ENCODE measurements at places on chromosomes 13 and 19.

DNA sequence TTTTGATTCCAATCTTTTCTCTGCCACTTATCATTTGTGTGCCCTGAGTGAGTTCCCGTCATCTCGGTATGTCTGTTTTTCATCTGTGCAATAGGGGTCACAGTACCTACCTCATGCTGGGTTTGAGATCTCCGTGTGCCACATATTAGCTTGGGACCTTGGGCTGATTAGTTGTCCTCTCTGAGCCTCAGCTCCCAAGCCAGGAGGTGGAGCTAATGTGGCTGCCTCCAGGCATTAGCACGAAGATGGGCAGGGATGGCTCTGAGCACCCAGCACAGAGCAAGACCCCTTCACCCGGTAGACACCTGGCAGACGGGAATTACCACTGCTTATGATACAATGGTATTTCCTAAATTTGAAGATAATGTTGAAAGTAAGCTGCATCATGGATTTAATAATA lies 35.8 kb upstream of the XPO4 start:
- no peaks in the 10 kb centered on the region for H3K27me3 ChIP-seq
- no peaks in the 10 kb centered on the region for H3K36me3 ChIP-seq
- no peak overlapping the region for H3K4me3 ChIP-seq

- no peak for DNase-seq
- no peaks in the 10 kb centered on the region for H3K27me3 ChIP-seq
- no peak overlapping the region for H3K27ac ChIP-seq
- H3K4me1 ChIP-seq, result no peaks in the 10 kb centered on the region
- H3K4me3 ChIP-seq, result no peak overlapping the region
Observed at GRCh38 chr13:33514362-33514761, 228.8 kb upstream of the STARD13 start.

DNA sequence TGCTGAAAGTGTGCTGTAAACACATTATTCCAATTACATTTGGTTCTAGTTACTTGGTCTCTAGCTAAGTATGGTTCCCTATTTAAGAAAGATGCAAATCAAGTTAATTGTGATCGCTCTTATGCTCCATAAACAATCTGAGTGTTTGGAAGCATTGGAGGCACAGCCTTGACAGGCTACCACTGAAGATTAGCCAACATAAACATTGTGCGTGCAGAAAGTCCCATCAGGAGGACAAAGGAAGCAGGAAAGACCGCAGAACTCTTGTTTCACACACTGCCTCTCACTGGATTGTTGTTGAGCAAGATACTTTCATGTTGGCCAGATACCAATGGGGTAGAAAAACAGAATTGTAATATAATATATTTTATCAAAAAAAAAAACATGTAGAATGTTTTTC lies 814.4 kb downstream of the EFNB2 start:
- H3K4me1 ChIP-seq, result no peaks in the 10 kb centered on the region
- H3K36me3 ChIP-seq, result no peaks in the 10 kb centered on the region
- H3K27ac ChIP-seq, result no peak overlapping the region
- H3K27me3 ChIP-seq, result no peaks in the 10 kb centered on the region
- DNase-seq, result no peak

DNA sequence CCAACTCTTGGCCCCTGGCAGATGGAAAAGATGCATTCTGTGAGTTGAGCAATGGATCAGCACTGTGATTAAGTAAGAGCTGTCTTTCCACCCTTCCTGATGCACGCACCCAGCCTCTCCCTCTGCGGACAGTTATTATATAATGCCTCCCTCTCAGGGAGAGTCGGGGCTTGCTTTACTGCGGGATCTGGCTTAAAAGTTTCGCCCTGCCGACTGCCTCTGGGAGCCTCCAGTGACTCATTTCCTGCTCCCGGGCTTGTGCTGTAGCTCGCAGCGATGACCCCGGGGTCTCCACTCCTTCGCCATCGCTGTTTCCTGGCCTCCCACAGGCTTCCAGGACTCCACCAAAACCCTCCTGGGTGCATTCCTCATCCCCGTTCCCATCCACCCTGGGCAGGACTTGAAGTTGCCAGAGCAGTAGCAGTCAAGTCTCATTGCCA lies 107.4 kb upstream of the SLC7A1 start:
- H3K36me3 ChIP-seq, result no peaks in the 10 kb centered on the region
- peaks cover 10% of the 10 kb centered on the region for H3K27me3 ChIP-seq
- H3K4me1 ChIP-seq, result no peaks in the 10 kb centered on the region
- H3K27ac ChIP-seq, result no peak overlapping the region
- no peak overlapping the region for H3K4me3 ChIP-seq
- DNase-seq, result no peak

DNA sequence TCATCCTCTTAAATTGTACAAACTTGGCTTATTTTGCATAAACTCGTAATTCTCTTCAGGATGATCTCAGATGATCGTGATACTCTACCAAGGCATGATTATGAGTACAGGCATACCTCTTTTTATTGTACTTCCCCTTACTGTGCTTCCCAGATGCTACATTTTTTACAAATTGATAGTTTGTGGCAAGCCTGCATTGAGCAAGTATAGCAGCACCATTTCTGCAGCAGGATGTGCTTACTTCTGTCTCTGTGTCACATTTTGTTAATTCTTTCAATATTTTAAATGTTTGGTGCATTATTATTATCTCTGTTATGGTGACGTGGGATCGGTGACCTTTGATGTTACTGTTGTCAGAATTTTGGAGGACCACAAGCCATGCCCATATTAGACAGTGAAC lies 752.3 kb downstream of the PCDH9 start:
- H3K27me3 ChIP-seq, result no peaks in the 10 kb centered on the region
- H3K4me1 ChIP-seq, result no peaks in the 10 kb centered on the region
- no peak overlapping the region for H3K4me3 ChIP-seq
- no peak for DNase-seq

GRCh38 chr19:17097593-17098126 lies 22.1 kb downstream of the MYO9B start:
- no peak overlapping the region for H3K4me3 ChIP-seq
- H3K27ac ChIP-seq, result no peak overlapping the region
- peaks cover 12% of the 10 kb centered on the region for H3K4me1 ChIP-seq

- DNase-seq, result no peak
- no peak overlapping the region for H3K4me3 ChIP-seq
- peaks cover 18% of the 10 kb centered on the region for H3K4me1 ChIP-seq
Observed at GRCh38 chr13:24228852-24229458, 68.4 kb downstream of the SPATA13 start.

DNA sequence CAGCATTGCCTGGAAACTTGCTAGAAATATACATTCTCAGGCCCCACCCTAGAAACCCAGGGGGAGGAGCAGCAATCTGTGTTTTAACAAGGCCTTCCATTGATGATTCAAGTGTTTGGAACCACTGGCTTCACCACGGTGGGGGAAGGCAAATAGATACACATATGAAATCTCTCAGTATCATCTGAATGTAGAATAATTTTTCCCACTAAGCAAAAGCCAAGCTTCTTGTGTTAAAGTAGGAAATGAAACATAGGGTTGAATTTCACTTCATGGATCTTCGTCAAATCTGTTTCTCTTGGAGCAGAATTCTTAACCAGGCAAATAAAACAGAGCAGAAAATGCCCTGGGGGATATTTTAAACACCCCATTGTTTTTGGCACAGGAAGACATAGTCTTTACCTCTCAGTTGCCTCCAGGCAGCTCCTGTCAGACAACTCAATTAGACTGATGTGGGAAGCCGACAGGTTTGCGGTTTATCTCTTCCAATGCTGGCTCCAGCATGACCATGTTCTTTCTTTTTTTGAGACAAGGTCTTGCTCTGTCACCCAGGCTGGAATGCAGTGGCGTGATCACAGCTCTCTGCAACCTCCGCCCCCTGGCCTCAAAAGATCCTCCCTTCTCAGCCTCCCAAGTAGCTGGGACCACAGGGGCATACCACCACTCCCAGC lies 213.0 kb downstream of the FOXO1 start:
- H3K4me1 ChIP-seq, result no peaks in the 10 kb centered on the region
- H3K36me3 ChIP-seq, result no peaks in the 10 kb centered on the region
- H3K27me3 ChIP-seq, result no peaks in the 10 kb centered on the region
- H3K4me3 ChIP-seq, result no peak overlapping the region
- no peak for DNase-seq
- no peak overlapping the region for H3K27ac ChIP-seq

- peaks cover 3% of the 10 kb centered on the region for H3K27me3 ChIP-seq
- no peak overlapping the region for H3K27ac ChIP-seq
- H3K4me3 ChIP-seq, result no peak overlapping the region
- no peaks in the 10 kb centered on the region for H3K4me1 ChIP-seq
Observed at GRCh38 chr13:30019648-30020626, 169.5 kb upstream of the UBL3 start.

- H3K27me3 ChIP-seq, result no peaks in the 10 kb centered on the region
- H3K4me3 ChIP-seq, result no peak overlapping the region
- DNase-seq, result no peak
- H3K36me3 ChIP-seq, result no peaks in the 10 kb centered on the region
- no peaks in the 10 kb centered on the region for H3K4me1 ChIP-seq
Observed at GRCh38 chr13:68666774-68667397, 1436.8 kb upstream of the PCDH9 start.

GRCh38 chr13:99496184-99497142 lies 4.8 kb upstream of the TM9SF2 start:
- peak overlapping the region; percentile 58 for H3K27ac ChIP-seq
- H3K4me1 ChIP-seq, result peaks cover 64% of the 10 kb centered on the region
- H3K4me3 ChIP-seq, result peak overlapping the region; percentile 63
- DNase-seq, result peak; percentile 57
- H3K36me3 ChIP-seq, result no peaks in the 10 kb centered on the region

GRCh38 chr19:32388393-32388855 lies 17.1 kb upstream of the DPY19L3 start:
- H3K4me3 ChIP-seq, result no peak overlapping the region
- H3K27me3 ChIP-seq, result no peaks in the 10 kb centered on the region
- peaks cover 8% of the 10 kb centered on the region for H3K36me3 ChIP-seq
- DNase-seq, result no peak
- no peaks in the 10 kb centered on the region for H3K4me1 ChIP-seq

- H3K36me3 ChIP-seq, result no peaks in the 10 kb centered on the region
- no peak overlapping the region for H3K27ac ChIP-seq
Observed at GRCh38 chr13:59384154-59384553, 779.6 kb downstream of the DIAPH3 start.

GRCh38 chr19:12974301-12975220 lies 5.2 kb downstream of the DAND5 start:
- H3K4me1 ChIP-seq, result no peaks in the 10 kb centered on the region
- H3K4me3 ChIP-seq, result no peak overlapping the region
- no peak overlapping the region for H3K27ac ChIP-seq
- peaks cover 7% of the 10 kb centered on the region for H3K27me3 ChIP-seq
- no peaks in the 10 kb centered on the region for H3K36me3 ChIP-seq

DNA sequence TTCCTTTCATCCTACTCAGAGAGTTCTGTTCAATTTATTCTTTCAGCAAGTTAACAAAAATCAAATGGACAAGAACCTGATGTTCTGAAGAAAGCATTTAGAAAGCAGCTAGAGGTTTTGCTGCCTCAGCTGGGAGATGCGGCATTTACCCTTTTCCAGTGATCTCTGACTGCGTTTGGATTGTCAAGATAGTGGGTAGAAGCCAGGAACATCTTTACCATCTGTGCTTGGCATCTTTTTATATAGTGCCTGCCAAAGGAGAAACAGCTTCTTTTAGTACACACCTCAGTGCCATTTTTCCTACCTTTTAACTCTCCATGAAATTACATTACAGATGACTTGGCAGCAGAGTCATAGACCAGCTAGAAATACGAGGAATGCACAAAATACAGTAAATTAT lies 680.8 kb downstream of the SLITRK1 start:
- no peaks in the 10 kb centered on the region for H3K4me1 ChIP-seq
- no peak overlapping the region for H3K27ac ChIP-seq
- no peak overlapping the region for H3K4me3 ChIP-seq
- no peak for DNase-seq
- H3K27me3 ChIP-seq, result no peaks in the 10 kb centered on the region

GRCh38 chr13:45974500-45974899 lies 78.0 kb downstream of the ZC3H13 start:
- no peak for DNase-seq
- H3K4me3 ChIP-seq, result no peak overlapping the region
- H3K4me1 ChIP-seq, result no peaks in the 10 kb centered on the region

DNA sequence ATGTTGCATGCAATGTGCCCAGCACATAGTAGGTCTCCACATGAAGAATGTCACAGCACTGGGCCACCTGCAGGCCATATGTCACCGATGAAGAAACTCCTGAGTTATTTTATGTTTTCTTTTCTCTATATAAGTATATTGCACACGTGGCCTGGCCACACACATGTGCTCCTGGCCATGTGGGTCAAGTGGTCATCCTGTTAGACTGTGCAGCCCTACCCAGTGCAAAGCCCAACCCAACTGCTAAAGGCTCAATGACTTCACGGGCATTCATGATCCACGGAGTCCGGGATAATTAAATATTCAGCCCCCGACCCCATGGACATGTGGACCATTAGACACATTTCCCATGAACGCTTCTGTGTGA lies 163.2 kb downstream of the TEX29 start:
- H3K4me1 ChIP-seq, result no peaks in the 10 kb centered on the region
- H3K36me3 ChIP-seq, result no peaks in the 10 kb centered on the region
- no peak for DNase-seq
- peaks cover 2% of the 10 kb centered on the region for H3K27me3 ChIP-seq

DNA sequence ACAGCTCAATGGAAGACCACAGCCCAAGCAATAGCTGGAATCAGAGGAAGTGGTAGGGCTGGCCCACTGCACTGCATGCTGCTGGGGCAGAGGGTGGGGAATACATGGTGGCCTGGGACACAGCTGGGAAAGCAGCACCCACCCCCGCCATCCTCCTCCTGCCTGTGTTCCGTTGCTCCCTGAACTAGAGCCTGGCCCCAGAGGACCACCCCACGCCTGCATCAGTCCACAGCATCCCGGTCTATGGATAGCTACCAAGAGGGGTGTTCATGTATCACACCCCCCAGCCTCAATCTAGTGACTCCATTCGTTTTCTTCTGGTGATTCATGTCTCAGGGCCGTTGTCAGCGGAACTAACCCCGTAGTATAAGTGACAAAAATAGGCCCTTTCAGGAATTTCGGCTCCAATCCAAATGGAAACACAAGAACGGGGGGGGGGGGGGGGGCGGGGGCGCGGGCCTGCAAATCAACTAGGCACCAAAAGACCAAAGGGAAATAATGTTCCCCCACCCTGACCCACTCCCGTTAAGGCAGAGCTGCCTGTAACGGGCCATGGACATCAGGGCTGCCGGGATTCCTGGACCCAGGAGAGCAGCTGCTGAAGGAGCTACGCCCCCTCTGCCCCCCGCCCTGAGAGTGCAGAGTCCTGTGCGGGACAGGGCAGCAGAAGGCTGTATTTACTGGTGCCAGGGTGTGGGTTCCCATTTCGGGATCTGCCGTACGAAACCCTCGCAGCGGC lies 18.9 kb upstream of the EPHX3 start:
- no peak overlapping the region for H3K4me3 ChIP-seq
- no peaks in the 10 kb centered on the region for H3K27me3 ChIP-seq
- no peak for DNase-seq
- H3K4me1 ChIP-seq, result no peaks in the 10 kb centered on the region
- no peak overlapping the region for H3K27ac ChIP-seq

Data from CD4-positive, alpha-beta T cell (primary cell).